ENCODE measurements at places on chromosomes 5 and 9.

- peak; percentile 65 for DNase-seq
Observed at GRCh38 chr5:65774346-65774745, 52.3 kb downstream of the NLN start.

GRCh38 chr5:23571059-23571458 is 63.6 kb downstream of the PRDM9 start:
- no peak for DNase-seq

- no peak for DNase-seq
Observed at GRCh38 chr5:95304711-95305110, 19.8 kb upstream of the MCTP1 start.

DNA sequence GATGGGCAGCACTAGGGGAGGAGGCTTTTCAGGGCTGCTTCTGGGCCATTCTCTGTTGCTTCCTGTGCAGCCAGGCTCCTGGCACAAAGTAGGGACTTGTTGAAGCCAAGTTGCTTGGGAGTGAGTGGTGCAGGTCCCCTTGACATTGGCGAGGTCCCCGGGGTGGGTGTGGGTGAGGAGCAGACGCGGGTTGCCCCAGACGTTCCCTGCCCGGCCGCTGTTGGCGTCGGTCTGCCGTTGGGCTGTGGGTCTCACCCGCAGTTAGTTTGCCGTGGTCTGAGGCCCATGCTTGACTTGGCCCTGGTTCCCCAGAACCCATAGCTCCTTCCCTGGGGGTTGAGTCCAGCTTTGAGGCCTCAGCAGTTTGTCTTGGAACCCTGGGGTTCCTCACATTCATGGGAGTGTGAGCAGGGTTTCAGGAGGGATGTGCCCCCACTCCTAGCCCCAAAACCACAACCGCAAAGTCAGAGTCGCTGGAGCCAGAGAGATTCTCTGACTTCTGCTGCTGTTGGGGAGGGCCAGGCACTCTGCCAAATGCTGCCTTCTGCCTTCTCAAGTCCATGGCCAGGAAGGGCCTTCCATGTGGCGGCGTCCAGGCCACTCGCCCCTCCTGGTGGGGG is 77.5 kb downstream of the RXRA start:
- peak; percentile 91 for DNase-seq

DNA sequence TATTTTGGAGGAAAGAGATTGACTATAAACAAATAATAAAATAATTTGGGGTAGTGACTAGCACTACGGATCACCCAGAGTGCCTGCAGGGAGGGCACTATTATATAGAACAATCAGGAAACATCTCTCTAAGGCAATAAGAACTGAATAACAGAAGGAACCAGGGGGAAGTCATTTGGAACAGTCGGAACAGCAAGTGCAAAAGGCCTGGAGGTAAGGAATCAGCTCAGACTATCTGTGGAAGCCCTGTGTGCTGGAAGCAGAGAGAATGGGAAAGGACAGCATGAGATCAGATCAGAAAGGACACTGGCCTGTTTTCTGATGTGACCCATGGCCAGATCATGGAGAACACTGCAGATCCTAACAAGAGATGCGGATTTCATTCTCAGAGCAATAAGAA is 357.6 kb downstream of the EFNA5 start:
- DNase-seq = no peak

GRCh38 chr9:19460243-19460642 is 51.4 kb downstream of the ACER2 start:
- DNase-seq = no peak

GRCh38 chr9:734831-735511 is 106.5 kb upstream of the DMRT1 start:
- DNase-seq = peak; percentile 95

GRCh38 chr9:32380944-32381343 is 3.5 kb upstream of the ACO1 start:
- DNase-seq = no peak

DNA sequence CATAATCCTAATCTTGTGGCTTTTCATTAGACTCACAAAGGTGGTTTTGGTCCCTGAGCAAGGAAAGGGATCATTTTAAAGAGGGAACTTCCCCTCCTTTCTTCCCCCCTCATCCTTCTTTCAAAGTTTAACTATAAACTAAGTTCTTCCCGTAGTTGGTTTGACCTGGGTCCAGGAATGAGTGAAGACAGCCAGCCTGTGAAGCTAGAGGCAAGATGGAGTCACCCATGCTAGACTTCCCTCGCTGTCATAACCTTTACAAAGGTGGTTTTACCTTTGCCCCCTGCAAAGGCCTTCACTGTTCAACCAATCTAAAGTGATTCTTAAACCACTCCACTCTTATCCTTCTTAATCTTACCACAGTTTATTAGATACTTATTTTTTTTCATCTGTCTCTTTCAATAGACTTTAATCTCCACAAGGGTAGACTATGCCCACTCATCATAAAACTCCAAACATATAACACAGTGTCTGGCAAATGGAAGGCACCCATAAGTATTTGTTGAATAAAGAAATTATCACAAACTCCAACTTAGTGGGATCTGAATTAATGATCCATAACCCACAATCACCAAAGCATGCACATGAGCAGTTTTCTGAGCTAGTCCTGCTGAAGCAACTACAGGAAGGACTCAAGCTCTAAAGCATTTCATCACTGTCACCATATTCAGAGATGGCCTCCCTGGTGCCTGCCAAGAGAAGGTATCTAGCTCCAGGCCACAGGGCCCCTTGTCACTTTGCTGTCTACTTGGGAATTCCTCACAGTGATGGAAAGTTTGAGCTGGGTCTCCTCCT is 369.0 kb downstream of the SPOCK1 start:
- no peak for DNase-seq
